ENCODE measurements at places on chromosomes 16 and 17.

DNA sequence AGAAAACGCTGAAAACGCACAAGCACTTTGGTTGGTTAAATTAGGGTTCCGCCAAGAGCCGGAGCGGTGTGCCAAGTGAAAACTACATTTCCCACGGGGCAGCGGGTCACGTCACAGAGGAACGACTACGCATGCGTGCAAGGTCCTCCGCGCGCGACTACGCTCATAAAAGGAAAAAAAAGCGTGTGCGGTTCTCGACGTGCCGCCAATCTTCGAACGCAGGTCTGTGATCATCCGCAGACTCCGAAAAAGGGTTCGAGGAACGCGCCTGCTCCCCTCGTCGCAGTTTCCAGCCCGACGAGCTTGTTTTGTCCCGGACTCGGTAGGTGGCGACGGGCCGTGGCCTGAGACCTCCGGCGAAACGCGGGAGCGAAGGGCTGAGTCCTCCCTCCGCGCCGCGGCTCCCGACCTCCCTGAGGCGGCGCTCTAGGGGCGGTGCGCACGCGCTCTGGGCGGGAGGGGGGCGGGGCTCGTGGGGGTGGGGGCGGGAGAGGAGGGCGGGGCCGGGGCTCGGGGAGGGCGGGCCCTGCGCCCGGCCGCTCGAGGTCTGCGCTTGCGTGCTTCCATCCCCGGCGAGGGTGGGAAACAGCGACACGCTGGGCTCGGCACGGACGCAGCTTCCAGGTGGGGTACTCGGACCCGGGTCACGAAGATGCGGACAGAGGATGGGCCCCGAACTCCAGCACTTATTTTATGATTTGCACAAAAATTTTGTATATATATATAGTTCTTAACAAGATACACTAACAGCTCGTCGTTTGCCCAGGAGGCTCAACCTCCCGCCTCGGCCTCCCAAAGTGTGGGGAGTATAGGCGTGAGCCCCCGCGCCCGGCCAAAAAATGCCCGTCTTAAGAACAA, at the start of gene SGF29:
Gene SGF29, plus strand, starts transcription at position 145 of the 858 bp plus-strand sequence. CDS start 27,150 bp downstream, outside the sequence.
- DNase-seq: peak; percentile 89

GRCh38 chr17:80656590-80656989, 112.0 kb downstream of the RPTOR start:
- no peak for DNase-seq

GRCh38 chr16:69693916-69694315, 32.4 kb downstream of the NQO1 start:
- DNase-seq: no peak

DNA sequence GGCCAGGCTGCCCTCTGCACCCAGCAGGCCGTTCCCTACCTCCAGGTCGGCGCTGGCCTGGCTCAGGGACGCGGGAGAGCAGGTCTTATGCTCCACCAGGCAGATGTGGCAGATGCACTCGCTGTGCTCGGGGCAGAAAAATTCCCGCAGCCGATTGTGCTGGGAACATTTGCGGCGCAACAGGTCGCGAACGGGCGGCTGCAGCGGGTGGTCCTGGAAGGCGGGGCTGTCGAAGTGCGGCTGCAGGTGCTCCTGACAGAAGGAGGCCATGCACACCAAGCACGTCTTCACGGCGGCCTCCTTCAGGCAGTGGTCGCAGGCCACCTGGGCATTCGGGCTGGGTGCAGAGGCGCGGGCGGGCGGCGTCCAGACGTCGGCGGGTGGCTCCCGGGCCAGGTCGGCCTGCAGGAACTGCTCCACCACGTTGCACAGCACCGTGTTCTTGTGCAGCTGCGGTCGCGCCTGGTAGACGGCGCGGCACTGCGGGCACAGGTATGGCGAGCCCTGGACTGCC, 439 bp downstream of the TRIM25 start:
- DNase-seq: no peak

- DNase-seq: peak; percentile 90
These were observed 24.2 kb downstream of the FAM117A start for GRCh38 chr17:49739641-49740271.

- no peak for DNase-seq
These were observed 2.7 kb downstream of the ASGR2 start for GRCh38 chr17:7111784-7112509.

- DNase-seq: no peak
These were observed 2.6 kb downstream of the BAIAP3 start for GRCh38 chr16:1335996-1336395.

DNA sequence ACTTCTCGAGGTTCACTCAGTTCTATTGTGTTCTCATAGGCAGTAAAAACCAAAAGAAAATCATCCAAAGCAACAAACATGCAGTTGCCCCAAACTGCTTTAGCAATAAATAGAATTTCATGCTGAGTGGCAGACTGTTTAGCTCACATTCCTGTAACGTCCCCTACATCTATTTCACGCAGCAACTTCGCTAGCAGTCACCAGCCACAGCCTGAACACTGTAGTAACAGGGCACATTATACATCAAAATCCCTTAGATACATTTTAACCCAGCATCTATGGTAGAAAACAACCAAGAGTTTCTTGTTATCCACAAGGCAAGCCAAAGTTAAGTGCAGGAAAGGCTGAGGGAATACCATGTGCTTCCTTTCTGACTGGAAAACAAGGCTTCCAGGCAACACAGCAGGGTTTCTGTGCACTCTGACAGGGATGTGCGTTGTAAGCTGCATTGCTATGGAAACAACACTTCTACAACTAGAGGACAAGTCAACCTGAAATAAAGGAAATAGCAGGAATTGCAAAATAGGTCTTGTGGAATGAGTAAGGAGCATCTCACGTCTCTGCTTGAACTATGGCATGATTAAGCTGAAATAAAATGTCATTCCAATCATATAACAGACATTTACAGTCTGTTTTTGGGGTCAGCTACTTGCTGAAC, 55.4 kb downstream of the CFDP1 start:
- DNase-seq: no peak

DNA sequence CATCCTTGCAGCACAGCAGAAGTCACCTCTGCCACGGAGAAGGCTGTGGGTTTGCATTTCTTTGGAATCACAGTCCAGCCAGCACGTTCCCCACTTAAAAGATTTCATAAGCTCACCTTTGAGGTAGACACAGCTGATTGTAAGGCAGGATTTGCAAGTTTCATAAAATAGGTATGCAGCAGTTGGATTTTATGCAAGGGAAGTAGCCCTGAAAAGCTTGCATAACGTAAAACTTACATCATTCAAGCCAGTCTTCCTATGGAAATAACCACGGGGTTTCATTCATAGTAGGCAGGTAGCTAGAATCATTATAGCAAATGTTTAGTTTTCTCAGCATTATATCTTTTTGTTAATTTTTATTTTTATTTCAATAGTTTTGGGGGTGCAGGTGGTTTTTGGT, 49.8 kb upstream of the ARHGAP44 start:
- no peak for DNase-seq

DNA sequence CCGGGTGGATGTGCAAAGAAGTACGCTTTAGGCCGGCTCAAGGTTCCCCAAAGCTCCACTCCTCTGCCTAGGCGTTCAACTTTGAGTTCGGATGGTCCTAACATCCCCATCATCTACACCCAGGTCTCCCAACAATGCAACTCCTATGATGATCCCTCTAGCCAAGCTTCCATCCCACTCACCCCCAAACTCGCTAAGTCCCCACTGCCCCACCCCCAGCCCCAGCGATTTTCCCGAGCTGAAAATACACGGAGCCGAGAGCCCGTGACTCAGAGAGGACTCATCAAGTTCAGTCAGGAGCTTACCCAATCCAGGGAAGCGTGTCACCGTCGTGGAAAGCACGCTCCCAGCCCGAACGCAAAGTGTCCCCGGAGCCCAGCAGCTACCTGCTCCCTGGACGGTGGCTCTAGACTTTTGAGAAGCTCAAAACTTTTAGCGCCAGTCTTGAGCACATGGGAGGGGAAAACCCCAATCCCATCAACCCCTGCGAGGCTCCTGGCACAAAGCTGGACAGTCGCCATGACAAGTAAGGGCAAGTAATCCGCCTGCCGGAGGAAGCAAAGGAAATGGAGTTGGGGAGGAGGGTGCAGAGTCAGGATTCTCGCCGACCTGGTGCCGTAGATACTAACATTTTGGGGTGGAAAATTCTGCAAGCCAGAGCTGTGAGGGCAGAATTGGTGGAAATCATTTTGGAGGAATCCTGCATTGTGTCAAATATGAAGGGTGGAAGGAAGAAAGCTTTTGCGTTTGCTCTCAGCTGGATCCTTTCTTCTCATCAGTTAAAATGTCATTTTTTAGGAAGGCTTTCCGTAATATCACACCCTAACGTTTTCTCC, at the start of gene TP53:
Gene TP53, minus strand, starts transcription at position 419 of the 836 bp plus-strand sequence. CDS start 10,896 bp downstream, outside the sequence.
- peak; percentile 94 for DNase-seq

GRCh38 chr16:14148569-14148968, 77.5 kb downstream of the MRTFB start:
- DNase-seq: no peak

Measured in stimulated activated effector memory CD8-positive, alpha-beta T cell treated with anti-CD3 and anti-CD28 coated beads, Interleukin-12 subunit alpha, Interleukin-12 subunit beta, amount 100 ng/mL, for 72 hours (primary cell).